ENCODE measurements at places on chromosomes 4 and X. TPM values are rescaled to one million over a fixed set of nuclear protein-coding genes. Genes with fewer than 3 reads are reported as not detected.

The CITED1 gene
- total RNA-seq = 24.6 TPM

The PGAM4 gene
- total RNA-seq = not detected

The CCDC160 gene
- 3.6 TPM for total RNA-seq

The GDPD2 gene
- not detected for total RNA-seq

The RAB40A gene
- 2.5 TPM for total RNA-seq

The POF1B gene
- 6.2 TPM for total RNA-seq

GRCh38 chr4:10002278-10002677, 19.0 kb downstream of the SLC2A9 start:
- H3K36me3 ChIP-seq = no peaks in the 10 kb centered on the region
- H3K27me3 ChIP-seq = no peaks in the 10 kb centered on the region
- no peaks in the 10 kb centered on the region for H3K4me1 ChIP-seq
- H3K27ac ChIP-seq = no peak overlapping the region
- H3K4me3 ChIP-seq = no peak overlapping the region
- no peak for DNase-seq

GRCh38 chr4:103934178-103934789, 214.5 kb upstream of the TACR3 start:
- H3K27me3 ChIP-seq = no peaks in the 10 kb centered on the region
- H3K27ac ChIP-seq = no peak overlapping the region
- H3K4me3 ChIP-seq = no peak overlapping the region
- H3K36me3 ChIP-seq = no peaks in the 10 kb centered on the region
- no peak for DNase-seq

- H3K27me3 ChIP-seq = peaks cover 17% of the 10 kb centered on the region
- DNase-seq = no peak
- no peaks in the 10 kb centered on the region for H3K36me3 ChIP-seq
- no peaks in the 10 kb centered on the region for H3K4me1 ChIP-seq
- H3K27ac ChIP-seq = no peak overlapping the region
These were observed 418.6 kb upstream of the DIPK2B start for GRCh38 chrX:45619290-45619689.

DNA sequence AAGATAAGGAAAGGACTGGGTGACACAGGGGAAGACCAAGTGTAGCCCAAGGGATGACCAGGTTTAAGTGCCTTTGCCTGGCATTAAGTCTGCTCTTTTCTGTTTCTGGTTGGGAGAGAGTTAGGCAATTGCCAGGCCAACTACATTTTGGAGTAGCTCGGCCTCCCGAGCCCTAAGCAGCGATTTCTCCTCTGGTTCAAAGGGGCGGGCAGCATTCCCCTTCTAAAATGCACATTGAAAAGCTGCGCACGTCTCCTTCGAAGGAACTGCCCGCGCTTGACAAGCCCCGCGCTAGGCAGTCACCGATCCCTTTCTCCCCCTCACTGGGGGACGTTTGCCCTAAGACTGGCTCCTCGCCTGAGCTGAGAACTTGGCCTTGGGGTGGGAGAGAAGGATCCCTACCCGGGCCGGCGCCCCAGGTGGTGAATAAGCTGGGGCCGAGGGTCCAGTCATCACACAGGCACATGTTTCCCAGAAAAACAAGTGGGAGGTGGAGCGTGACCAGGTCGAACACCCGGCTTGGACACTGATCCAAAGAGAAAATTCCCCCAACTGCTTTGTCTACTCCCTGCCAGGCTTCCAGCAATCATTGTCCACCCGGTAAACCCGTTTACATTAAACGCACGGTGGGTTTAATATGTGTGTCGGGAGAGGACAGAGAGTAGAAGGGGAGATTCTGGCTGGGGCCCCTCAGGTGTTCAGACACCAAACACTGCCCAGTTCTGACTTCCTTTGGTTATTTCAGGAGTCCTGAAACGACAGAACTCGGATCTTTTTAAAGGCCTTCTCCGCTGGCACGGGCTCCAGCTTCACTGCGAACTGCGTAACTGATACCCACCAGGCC, 4.0 kb downstream of the ARX start:
- H3K4me1 ChIP-seq = no peaks in the 10 kb centered on the region
- no peak overlapping the region for H3K4me3 ChIP-seq
- H3K27me3 ChIP-seq = peaks cover 96% of the 10 kb centered on the region
- no peaks in the 10 kb centered on the region for H3K36me3 ChIP-seq

DNA sequence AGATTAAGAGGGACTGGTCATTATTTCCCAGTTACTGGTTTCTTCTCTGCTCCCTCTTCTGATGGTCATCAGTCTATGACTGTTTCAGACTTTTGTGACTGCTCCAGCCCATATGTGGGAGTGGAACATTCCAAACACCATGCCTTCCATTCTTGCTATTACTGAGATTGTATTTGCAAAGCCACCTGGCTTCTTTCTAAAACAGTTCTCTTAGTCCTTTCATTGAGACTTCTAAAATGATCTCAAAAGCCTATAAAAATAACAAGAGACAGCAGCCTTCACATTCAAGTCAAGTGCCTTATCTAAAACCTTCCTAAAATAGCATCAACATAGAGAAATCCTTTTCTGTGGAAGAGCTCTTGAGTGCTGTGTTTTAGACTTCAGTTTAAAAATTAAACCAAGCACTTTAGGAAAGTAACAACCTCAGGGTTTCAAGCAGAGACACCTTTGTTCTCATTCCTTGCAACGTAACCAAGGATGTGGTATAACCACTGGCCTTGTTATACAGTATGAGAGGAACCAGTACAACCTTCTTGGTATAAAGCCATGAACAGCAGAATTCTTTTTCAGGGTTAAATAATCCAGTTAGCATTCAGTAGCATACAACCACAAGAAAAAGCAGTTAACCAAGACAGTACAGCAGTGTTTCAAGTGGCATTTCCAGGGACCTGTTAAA, 97.1 kb downstream of the NFKB1 start:
- DNase-seq = no peak
- H3K36me3 ChIP-seq = peaks cover 3% of the 10 kb centered on the region
- no peaks in the 10 kb centered on the region for H3K27me3 ChIP-seq
- H3K27ac ChIP-seq = no peak overlapping the region
- H3K4me1 ChIP-seq = no peaks in the 10 kb centered on the region
- H3K4me3 ChIP-seq = no peak overlapping the region

DNA sequence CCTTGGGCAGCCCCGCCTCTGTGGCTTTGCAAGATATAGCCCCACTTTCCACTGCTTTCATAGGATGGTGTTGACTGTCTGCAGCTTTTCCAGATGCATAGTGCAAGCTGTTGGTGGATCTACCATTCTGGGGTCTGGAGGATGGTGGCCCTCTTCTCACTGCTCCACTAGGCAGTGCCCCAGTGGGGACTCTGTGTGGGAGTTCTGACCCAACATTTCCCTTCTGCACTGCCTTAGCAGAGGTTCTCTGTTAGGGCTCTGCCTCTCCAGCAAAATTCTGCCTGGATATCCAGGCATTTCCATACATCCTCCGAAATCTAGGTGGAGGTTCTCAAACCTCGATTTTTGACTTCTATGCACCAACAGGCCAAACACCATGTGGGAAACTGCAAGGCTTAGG, 153.7 kb downstream of the TBCK start:
- no peak for DNase-seq
- no peak overlapping the region for H3K27ac ChIP-seq
- no peak overlapping the region for H3K4me3 ChIP-seq
- H3K4me1 ChIP-seq = no peaks in the 10 kb centered on the region
- no peaks in the 10 kb centered on the region for H3K27me3 ChIP-seq

GRCh38 chr4:111960241-111960667, 185.0 kb upstream of the FAM241A start:
- DNase-seq = no peak
- no peak overlapping the region for H3K4me3 ChIP-seq
- no peaks in the 10 kb centered on the region for H3K4me1 ChIP-seq
- H3K27me3 ChIP-seq = no peaks in the 10 kb centered on the region

GRCh38 chrX:12891171-12891570, 15.2 kb upstream of the TLR8 start:
- no peak overlapping the region for H3K4me3 ChIP-seq
- H3K36me3 ChIP-seq = no peaks in the 10 kb centered on the region
- no peaks in the 10 kb centered on the region for H3K4me1 ChIP-seq
- no peak overlapping the region for H3K27ac ChIP-seq

DNA sequence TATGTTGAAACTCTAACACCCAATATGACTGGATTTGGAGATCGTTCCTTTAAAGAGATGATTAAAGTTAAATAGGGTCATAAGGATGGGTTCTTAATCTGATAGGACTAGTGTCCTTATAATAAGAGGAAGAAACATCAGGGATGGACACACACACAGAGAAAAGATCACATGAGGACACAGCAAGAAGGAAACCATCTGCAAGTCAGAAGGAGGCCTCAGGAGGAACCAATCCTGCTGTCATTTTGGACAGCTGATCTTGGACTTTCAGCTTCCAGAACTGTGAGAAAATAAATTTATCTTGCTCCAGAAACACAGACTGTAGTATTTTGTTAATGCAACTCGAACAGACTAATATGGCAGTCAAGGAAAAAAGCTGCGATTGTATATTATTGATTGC, 631.5 kb downstream of the PCDH7 start:
- no peaks in the 10 kb centered on the region for H3K36me3 ChIP-seq
- H3K4me1 ChIP-seq = no peaks in the 10 kb centered on the region
- no peak overlapping the region for H3K4me3 ChIP-seq
- DNase-seq = no peak

- no peak overlapping the region for H3K4me3 ChIP-seq
- no peak overlapping the region for H3K27ac ChIP-seq
- DNase-seq = no peak
- no peaks in the 10 kb centered on the region for H3K4me1 ChIP-seq
- no peaks in the 10 kb centered on the region for H3K36me3 ChIP-seq
These were observed 14.7 kb upstream of the AMBN start for GRCh38 chr4:70577220-70577927.

GRCh38 chr4:139684351-139684750, 18.7 kb downstream of the MGST2 start:
- no peaks in the 10 kb centered on the region for H3K27me3 ChIP-seq
- no peak overlapping the region for H3K4me3 ChIP-seq
- H3K36me3 ChIP-seq = no peaks in the 10 kb centered on the region

GRCh38 chrX:21946925-21947641, 6.6 kb downstream of the SMS start:
- peak overlapping the region; percentile 50 for H3K27ac ChIP-seq
- no peaks in the 10 kb centered on the region for H3K4me1 ChIP-seq
- peak overlapping the region; percentile 9 for H3K4me3 ChIP-seq
- no peaks in the 10 kb centered on the region for H3K36me3 ChIP-seq
- DNase-seq = no peak

DNA sequence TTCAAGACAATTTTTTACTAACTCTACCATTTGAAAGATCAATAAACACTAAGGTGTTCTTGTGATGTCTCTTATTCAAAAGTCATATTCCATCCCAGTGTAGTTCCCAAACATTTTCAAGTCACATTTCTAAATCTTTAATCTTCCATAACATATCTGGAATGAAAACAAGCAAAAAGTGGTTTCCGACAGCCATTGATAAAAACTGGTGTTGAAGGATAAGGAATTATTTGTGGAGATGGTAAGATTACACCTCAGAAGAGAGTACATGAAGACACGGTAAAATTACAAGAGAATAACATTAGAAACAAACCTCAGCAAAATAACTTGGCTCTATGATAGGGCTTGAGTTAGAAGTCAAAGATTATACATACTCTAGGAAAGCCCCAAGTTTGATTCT, 4.3 kb downstream of the CHIC2 start:
- H3K4me1 ChIP-seq = no peaks in the 10 kb centered on the region
- H3K36me3 ChIP-seq = no peaks in the 10 kb centered on the region
- H3K4me3 ChIP-seq = no peak overlapping the region
- H3K27me3 ChIP-seq = no peaks in the 10 kb centered on the region

All from breast epithelium (tissue), 4 donors.